ENCODE measurements at places on chromosomes 12 and 14. TPM values are rescaled to one million over a fixed set of nuclear protein-coding genes. Genes with fewer than 3 reads are reported as not detected.

The HCAR2 gene
- 1.1 TPM for total RNA-seq

DNA sequence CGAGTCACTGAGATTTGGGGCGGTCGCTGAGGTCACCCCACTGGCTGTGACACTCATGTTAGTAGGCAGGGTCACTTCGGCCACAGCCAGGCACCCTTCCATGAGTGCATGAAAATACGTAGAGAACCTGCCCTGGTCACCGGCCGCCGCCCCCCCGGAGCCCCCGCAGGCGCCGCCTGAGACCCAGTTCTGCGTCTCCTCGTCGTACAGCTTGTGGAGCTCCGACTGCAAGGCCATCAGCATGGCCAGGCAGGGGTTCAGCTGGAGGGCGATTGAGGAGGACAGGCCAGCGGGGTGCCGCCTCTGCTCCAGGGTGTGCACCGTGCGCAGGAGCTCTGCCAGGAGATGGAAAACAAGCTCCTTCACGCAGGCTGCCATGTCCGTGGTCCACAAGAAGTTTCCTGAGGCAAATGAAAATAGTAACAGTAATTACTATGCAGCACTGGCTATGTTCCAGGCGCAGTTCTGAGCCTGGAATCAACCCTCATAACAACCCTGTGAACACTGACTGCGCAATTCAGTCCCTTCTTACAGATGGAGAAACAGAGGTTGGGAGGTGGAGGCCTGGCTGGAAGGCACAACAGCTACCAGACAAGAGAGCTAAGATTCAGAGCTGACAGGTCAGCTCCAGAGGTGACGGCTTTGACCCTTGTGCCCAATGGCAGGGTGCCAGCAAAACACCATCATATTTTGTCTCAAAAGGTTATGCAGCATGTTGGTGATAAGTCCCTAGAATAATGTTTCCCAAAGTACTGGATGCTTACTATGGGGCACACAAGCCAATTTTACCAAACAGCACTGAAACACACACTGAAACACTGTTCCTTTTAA lies 59.9 kb downstream of the TRAFD1 start:
- DNase-seq: no peak

The FOXN4 gene
- total RNA-seq: not detected

GRCh38 chr12:20183563-20183962 lies 184.8 kb upstream of the PDE3A start:
- DNase-seq: no peak

The BCL7A gene
- 11.0 TPM for total RNA-seq

All from HT-29 (cell line).